ENCODE measurements at places on chromosomes 12 and 14.

GRCh38 chr12:80190001-80190400 is 90.7 kb downstream of the OTOGL start:
- DNase-seq: no peak

GRCh38 chr14:76083796-76084765 is 67.6 kb upstream of the GPATCH2L start:
- DNase-seq: no peak

DNA sequence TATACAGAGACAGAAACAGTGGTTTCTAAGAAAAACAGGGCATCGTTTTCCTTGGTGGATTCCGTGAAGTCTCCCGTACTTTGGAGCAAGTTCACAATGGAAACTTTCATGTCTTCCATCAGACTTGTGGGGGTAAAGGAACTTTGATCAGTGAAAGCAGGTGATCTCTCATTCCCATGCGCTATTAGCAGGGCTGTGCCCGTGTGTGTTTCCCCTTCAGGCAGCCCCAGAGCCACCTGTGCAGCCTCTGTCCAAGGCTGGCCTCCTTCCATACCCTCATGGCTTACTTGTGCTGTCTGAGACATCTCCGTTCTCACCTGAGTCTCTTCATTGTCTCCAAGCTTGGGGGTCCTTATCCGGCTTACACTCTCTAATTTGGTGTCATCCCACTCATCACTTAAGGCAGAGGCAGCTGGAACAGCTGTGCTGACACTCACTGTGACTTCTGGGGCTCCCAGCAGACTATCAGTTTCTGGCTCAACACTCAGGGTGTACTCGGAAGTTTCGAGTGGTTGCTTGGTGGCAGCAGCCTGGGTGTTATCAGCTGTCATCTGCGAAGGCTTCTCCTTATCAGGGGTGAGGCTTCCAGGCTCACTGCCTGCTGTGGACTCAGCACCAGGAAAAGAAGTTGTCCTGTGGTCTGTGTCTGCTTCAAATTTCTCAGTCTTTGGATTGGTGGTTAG is 13.8 kb downstream of the ARMH4 start:
- DNase-seq: no peak

- no peak for DNase-seq
Observed at GRCh38 chr14:95679998-95680735, 6.1 kb upstream of the TCL1B start.

DNA sequence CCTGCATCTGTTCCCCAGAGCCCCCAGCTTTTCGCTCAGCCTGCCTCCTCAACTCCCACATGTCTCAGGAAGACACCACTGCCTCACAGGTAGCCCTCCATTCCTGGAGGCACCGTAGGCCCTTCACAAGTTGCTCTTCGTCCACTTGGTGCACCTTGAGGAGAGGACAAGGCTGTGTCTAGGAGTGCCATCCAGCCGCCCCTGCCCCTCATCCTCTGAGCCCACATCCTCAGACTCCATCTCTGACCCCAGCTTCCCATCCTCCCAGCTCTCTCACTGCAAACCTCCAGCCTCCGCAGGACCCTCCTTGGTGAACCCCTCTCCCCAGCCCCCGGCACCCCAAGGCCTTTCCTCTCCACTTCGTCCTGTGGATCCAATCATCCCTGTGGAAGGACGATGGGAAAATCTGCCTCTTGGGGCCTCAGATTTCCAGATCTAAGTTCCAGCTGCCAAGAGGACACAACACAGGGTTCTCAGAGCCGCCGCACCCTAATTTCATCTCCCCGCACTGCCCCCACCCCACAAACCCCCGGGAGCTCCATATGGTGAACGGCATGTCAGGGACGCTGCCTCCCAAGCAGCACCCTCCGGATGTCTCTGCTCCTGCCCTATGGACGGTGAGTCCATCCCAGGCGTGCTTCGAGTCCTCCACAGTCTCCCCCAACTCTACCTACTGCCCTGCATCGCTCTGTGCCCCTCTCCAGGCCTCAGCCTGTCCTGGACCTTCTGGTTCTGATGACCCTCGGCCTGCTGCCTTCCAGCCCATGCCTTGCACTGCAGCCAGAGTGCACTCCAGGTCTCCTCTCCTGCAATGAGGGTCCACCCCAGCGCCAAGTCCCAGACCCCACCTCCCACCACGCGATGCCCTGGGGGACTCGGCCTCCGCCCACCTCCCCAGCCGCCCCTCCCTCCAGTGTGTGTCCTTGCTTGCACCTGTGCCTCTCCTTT is 314.1 kb upstream of the DIO3 start:
- DNase-seq: no peak

DNA sequence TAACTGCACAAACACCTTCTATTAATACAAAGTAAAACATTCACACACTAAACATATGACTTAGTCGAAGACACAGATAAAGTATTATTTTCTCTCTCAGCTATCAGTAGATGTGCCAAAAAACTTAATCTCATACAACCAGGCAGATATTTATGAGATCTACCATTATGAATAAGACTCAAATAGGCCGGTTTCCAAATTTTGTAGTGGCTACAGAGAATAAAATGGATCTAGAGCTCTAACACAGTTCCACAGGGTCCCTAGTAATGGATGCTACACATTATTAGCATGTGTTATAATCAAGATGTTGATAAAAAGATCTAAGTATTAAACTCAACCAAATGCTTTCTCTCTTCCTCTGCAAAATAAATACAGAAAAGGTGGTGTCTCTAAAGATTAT is 10.4 kb downstream of the SAV1 start:
- no peak for DNase-seq

DNA sequence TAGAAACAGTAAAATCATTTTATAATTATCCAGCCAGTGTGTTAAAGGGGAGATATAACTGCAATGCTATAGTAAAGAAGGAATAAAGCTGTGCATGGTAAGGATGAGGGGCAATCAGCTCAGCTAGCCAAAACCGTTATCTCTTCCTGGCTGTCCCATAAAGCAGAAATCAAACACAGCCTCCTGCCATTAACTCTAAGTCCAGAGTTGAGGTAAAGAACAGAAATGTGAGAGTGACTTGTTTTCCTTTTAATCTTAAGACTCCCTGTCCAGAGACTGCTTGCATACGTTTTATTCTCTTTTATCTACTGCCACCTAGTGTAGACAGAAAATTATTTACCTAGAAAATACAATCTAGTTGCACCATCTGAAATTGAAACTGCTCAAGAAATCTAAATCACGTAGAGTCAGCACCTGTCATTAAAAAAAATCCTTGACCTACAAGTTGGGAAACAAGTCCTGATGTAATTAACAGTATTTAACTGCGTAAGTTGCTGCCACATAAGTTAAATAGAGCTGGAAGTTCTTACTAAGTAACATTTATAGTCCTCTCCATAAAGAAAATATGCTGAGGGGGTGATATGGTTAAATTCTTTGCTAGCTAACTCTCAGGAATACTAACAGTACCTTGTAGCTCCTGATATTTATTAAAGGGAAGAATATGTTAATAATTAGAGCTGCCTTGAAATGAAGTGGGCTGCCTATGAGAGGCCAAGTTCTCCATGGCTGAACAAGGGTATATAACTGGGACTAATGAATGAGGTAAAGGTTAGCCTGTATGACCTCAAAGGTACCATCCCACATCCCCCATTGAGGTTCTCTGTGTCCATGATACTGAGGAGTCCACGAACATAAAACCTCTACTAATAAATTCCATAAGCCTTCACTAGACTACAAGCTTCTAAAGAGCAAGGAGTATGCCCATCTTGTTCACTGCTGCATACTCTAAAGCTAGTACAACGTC is 62.7 kb downstream of the GALNT4 start:
- DNase-seq: no peak

GRCh38 chr12:39442831-39443080 is 164 bp downstream of the KIF21A start:
- no peak for DNase-seq

DNA sequence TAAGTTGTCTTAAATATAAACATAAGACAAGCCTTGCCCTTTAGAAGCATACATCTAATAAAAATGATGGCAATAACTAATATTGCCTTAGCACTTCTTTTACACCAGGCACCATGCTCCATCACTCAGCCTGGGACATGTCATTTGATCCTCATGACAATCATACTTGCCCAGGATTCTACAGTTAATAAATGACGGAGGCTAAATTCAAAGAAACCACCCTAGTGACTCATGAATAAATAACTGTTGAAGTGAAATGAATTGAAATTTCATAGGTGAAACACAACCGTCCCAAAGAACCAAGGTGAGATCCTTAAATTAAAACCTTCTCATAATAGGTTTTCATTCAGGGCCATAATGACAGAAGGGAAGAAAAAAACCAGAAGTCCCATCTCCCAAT is 89.5 kb downstream of the GRIN2B start:
- no peak for DNase-seq

- DNase-seq: peak; percentile 66
Observed at GRCh38 chr14:104143521-104144452, 5.4 kb downstream of the KIF26A start.

- no peak for DNase-seq
Observed at GRCh38 chr12:88207921-88208620, 66.0 kb downstream of the TMTC3 start.

- peak; percentile 69 for DNase-seq
Observed at GRCh38 chr12:120713861-120714482, 3.7 kb downstream of the UNC119B start.

DNA sequence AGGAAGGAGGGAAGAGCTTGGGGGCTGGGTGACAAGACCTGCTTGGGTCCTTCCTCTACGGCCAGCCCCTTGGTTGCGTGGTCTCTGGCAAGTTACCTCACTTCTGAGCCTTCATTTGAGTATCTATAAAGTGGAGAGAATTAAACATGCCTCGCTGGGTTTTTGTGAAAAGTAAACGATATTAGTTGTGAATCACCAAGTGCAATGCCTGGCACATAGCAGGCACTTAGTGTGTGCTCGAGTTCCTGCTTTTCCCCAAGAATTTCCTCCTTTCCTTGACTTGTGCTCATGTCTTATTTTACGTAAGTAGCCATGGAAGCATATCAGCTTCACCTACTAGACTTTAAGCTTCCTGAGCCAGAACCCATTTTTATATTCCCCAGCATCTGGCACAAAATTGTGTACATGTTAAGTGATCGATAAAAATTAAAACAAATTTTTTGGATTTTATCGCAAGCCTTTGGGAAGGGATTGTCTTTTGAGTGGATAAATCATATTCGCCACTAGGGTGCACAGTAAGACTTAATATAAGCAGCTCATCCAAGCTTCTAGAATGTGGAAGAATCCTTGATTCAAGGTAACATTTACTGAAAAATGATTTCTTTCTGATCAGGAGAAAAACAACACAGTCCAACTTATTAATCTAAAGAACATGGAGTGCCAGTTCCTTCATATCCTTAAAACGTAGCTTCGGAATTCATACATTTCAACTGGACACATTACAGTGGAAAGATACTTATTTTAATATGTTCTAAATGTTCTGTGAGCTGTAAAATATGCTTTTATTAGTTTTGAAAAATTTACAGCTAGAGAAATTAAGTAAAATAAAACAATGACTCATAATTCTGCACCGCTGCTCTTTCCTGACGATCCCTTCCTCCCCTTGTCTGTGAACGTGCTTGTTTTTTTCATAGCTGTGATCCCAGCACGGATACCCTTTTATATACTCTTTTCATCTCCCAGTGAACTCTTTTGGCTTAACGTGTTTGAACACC is 62.0 kb downstream of the SLC25A47 start:
- no peak for DNase-seq

DNA sequence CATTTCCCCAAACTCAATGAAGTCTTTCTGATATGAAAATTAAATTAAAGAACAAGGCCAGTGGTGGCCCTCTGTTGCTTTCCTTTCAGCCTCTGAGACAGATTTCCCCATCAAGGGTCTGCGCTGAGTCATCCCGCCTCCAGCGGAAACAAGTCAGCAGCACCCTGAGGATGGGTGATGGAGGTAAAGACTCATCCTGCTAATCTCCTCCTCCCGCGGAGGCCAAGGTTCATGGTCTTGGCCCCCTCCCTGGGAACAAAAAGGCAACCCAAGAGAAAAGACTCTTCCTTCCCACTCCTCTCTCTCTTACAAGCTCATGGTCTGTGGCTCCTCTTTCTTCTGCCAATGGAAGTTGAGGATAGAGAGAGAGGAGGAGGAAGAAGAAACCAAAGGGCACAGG is 9.0 kb upstream of the NUMB start:
- no peak for DNase-seq

DNA sequence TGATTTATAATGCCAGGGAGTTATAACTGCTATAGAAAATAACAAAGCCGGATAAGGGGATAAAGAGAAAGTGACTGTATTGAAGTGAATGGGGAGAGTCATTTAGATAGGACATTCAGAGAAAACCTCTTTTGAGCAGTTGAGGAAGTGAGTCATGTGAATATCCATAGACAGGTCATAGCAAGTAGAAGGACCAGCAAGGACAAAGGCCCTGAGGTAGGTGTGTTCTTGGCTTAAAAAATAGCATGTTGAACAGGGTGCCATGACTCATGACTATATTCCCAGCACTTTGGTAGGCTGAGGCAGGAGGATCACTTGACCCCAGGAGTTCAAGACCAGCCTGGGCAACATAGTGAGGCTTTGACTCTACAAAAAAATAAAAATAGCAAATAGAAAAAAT is 51.5 kb upstream of the RAP1B start:
- DNase-seq: no peak

GRCh38 chr14:34035177-34035933 is 84.5 kb upstream of the EGLN3 start:
- DNase-seq: no peak

- no peak for DNase-seq
Observed at GRCh38 chr12:51067771-51068170, 15.6 kb downstream of the CSRNP2 start.

DNA sequence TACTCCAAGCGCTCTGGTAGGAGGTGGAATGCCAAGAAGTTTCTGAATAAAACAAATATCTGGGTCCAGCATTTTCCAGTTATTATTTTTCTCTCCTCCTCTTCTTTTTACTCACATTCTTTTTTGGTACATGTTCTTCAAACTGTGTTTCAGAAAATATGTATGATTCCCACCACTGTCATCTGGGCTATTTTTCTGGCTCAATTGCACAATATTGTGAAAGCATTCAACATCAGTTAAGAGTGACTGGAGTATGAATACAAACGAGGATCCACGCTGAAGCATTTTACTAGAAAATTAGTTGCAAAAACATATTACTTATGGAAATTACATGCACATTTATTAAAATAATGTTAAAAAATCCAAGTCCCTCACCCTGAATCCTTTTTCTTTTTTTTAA is 61.5 kb downstream of the KCNMB4 start:
- no peak for DNase-seq

- DNase-seq: no peak
Observed at GRCh38 chr12:53558631-53559030, 51.3 kb upstream of the NPFF start.

DNA sequence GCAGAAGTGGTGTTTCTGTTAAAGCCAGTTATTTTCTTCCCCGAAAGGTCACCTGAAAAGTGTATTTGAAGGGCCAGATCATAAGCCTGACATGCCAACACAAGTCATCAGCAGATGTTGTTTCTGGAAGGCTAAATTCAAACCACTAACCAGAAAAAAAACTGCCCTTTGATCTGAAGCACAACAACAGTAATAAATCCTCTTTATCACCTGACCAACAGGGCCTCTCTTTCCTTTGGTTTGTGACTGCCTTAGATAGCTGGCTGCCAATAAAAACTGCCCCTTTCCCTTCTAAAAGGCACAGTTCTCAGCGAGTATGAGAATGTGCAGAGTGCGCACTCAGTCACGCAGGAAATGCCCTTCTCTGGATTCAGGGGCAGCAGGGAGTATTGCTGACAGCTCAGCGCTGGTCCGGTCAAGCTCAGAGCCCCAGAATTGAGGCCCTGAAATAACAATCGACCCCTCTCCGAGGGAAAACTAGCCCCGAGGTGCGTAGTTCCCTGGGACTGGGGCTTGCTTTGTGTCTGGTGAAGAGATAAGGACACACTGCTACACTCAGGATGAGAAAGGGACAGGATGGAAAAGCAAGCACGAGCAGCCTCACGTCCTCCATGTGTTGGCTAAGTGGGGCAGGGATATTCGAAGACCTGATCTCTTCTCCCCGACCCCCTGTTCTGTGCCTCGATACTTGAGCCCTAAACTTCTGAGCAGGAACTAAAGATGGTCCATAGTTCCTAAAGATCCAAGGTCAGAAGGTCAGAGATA is 184.2 kb upstream of the GZMB start:
- DNase-seq: no peak

Measured in aorta (tissue), 5 donors.